AG08396 (cell line): ENCODE measurements at places on chromosomes 13 and 19.

- peak; percentile 60 for DNase-seq
These were observed 66.3 kb downstream of the MCF2L start for GRCh38 chr13:113035213-113035800.

DNA sequence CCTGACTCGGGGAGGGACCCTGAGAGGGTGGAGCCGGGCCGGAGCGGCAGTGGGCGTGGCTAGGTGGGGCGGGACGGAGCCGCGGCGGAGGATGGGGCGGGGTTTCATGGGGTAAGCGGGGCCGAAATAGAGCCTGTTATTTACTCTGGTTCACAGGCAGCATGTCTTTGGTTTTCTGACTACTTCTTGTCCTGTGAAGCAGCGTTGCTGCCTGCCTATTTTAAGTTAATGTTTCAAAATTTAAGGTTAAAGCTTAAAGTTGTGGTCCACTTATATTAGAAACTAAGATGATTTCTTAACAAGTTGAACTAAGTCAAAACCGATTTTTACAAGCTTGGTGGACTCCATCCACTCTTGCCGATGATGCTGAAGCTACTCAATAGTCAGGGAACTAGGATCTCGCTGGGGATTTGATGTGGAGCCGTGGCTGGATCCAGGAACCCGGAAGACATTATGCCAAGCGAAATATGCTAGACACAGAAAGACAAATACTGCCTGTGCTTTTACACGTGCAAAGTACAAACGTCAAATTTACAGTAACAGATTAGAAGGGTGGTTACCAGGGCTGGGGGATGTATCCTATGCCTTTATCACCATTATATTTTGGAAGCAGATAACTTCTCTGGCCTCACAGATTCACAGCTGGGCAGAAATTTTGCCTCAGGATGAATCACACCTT is 433 bp upstream of the ZNF616 start:
- DNase-seq, result peak; percentile 98

GRCh38 chr13:45674908-45675307 is 27.2 kb upstream of the CBY2 start:
- no peak for DNase-seq

DNA sequence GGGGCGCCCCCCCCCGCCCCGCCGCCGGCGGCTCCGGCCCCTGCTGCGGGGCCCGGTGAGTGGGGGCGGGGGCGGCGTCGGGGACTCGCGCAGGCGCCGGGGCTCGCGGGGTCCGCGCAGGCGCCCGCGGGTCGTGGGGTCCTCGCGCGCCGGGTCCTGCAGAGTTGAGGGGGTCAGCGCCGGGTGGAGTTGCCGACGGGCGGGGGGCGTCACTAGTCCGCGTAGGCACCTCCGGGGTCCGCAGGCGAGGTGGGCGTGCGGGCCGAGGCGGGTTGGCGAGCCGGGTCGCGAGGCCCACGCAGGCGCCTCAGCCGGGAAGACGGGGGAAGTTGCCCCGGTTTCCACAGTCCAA is 365 bp downstream of the PPP6R1 start:
- DNase-seq, result peak; percentile 72

DNA sequence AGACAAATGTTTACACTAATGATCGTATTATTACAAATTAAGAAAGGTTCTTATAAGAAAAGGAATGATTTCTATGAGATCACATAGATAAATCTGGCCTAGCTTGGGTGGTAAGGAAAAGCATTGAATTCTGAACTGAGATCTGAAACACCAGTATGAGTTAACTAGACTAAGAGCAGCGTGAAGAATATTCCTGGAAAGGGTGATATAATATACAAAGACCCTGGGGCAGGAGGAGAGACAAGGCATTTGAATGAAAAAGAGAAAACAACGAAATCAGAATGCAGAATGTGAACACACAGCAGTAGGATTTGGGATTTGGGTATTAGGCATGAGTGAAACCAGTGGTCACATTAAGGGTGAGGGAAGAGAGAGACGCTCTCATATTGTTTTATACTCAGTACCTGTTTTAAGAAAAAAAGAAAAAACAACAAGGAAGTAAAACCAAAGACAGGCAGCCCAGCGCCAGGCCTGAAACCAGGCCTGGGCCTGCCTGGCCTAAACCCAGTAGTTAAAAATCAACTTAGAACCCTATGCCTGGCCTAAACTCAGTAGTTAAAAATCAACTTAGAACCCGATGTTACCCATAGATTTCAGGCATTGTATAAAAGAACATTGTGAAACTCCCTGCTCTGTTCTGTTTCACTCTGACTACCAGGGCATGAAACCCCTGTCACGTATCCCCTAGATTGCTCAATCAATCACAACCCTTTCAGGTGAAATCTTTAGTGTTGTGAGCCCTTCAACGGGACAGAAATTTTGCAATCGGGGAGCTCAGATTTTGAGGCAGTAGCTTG is 287.1 kb downstream of the ITGBL1 start:
- no peak for DNase-seq

DNA sequence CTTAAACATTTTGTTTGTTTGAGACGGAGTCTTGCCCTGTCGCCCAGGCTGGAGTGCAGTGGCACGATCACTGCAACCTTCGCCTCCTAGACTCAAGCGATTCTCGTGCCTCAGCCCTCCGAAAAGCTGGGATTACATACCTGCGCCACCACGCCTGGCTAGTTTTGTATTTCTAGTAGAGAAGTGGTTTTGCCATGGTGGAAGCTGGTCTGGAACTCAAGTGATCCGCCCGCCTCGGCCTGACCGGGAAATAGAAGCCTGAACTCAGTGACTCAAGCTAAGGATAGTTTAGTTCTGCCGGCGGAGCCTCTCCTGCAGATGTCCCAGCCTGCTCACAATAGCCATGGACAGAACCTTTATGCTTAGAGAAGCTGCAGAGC is 53.0 kb upstream of the ZNF254 start:
- peak; percentile 63 for DNase-seq

DNA sequence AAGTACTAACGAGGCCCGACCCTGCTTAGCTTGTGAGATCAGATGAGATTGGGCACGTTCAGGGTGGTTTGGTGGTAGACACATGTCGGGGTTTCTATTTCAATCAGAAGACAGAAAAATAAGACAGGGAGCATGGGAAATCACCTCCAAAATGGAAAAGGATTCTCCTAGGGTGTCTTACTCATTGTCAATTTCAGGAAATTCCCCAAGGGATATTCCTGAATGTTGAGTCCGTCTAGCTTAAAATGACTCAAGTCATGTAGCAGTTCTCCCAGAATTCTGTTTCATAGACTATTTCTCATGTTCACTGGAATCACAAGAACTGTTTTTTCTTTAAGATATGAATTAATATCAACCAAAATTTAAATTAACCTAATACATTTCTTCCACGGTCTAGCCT is 380.1 kb downstream of the EFNB2 start:
- DNase-seq, result no peak

- DNase-seq, result no peak
These were observed 11.8 kb upstream of the PABPC3 start for GRCh38 chr13:25084096-25084495.

DNA sequence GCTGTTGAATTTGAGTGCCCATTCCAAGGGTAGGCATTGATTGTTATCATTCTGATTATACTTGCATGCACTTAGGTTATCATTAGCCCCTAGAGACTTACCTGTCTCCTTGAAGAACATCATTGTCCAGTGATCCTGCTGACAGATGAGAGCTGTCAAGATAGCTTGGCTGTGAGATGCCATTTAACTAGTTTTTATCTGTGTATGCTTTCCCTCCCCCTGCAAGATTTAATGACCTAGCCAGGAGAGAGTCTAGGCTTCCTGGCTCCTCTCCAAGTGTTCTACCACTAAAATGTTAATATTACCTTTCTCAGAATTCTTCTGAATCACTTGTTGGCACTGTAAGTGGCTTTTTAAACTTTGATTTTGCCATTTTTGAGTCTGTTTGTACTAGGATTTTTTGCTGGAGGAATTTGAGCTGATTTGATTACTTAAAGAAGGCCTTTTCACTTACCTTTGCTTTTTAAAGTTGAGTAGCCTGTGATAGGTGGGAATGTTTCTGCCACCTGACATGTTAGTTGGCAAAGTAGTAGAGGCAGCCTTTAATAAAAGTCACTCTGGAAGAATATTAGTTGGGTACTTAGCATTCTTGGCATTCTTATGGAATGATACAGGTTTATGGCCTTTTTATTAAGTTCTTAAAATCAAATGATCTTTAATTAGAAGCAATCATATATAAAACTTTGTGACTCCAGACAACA is 41.1 kb downstream of the ARHGAP35 start:
- DNase-seq, result no peak

- peak; percentile 43 for DNase-seq
These were observed 75.6 kb upstream of the KL start for GRCh38 chr13:32940601-32941000.

GRCh38 chr19:31980796-31981195 is 364.6 kb upstream of the ZNF507 start:
- no peak for DNase-seq

DNA sequence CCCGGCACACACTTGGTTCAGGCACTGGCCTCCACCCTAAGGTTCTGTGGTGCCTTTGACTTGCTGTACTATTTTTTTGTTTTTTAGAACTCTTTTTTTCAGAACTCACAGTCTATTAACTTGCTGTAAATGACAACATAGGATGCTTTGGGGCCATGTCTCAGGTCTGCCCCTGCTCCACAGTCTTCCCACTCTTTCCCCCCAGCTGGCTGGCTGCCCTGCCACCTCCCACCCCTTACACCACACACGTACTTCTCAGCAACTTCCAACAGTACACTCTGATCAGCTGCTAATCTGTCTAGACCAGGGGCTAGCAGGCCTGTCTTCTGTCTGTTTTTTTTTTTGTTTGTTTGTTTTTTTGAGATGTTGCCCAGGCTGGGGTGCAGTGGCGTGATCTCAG is 8.1 kb downstream of the C19orf44 start:
- DNase-seq, result no peak

- DNase-seq, result no peak
These were observed 172.0 kb downstream of the TSHZ3 start for GRCh38 chr19:31177246-31177645.

DNA sequence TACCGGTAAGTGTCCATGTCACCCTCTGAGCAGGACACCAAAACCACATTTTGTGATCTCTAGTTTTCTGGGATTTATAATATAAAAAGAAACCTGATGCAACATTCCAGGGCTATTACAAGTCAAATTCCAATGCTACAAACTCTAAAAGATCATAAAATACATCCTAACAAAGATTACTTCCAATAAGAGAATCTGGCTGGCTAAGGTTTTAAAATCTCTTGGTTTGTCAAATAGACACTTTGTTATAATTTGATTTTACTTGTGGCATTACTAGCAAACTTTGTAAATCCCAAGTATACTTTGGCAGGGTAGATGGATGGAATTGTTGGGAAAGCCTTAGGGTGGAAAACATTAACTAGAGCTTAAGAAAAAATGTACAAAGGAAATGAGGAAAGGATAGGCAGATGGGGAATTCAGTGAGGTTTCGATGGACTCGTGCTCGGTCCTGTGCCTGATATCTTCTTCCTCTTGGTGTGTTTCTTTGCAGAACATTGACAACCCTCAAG is 74.0 kb upstream of the POMP start:
- peak; percentile 29 for DNase-seq

GRCh38 chr13:50140153-50140552 is 124.9 kb downstream of the KCNRG start:
- no peak for DNase-seq

GRCh38 chr13:60311527-60311926 is 85.5 kb upstream of the TDRD3 start:
- no peak for DNase-seq

DNA sequence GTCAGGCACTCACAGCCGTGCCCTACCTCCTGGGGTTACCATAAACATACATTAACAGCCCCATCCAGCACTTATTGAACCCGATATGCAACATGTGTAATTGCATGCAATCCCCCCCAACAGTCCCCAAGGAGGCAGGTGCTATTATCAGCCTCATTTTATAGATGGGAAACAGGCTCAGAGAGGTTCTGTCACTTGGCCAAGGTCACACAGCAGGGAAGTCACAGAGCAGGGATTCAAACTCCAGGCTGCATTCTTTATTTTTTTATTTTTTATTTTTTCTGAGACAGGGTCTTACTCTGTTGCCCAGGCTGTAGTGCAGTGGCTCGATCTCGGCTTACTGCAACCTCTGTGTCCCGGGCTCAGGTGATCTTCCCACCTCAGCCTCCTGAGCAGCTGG is 38.4 kb upstream of the TNFAIP8L1 start:
- no peak for DNase-seq

DNA sequence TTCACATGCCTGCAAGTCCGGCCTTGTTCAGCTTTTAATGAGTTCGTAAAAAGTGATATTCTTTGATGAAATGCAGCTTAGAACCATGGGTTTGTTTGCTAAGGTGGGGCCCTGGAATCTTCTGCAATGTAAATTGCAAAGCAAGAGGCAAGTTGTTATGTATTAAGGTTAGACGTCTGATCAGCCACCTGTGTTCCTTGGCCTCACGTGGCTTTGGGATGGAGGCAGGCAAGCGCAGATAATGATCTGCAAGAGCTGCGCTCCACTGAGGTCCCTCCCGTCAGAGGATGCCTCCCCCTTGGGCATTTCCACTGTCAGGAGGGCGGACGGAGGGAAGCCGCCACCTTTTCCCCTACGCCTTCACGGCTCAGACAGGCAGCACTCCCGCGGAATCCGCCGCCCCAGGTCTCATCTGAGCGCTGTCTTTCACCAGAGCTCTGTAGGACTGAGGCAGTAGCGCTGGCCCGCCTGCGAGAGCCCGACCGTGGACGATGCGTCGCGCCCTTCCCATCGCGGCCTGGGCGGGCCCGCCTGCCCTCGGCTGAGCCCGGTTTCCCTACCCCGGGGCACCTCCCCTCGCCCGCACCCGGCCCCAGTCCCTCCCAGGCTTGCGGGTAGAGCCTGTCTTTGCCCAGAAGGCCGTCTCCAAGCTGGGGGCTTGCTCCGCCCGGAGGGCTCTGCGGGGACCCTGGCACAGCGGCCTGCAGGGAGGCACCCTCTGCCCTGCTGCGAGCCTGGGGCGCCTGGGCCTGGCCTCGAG is 110.9 kb downstream of the CRYL1 start:
- no peak for DNase-seq

- DNase-seq, result no peak
These were observed 38.2 kb downstream of the MZT1 start for GRCh38 chr13:72689181-72689696.

DNA sequence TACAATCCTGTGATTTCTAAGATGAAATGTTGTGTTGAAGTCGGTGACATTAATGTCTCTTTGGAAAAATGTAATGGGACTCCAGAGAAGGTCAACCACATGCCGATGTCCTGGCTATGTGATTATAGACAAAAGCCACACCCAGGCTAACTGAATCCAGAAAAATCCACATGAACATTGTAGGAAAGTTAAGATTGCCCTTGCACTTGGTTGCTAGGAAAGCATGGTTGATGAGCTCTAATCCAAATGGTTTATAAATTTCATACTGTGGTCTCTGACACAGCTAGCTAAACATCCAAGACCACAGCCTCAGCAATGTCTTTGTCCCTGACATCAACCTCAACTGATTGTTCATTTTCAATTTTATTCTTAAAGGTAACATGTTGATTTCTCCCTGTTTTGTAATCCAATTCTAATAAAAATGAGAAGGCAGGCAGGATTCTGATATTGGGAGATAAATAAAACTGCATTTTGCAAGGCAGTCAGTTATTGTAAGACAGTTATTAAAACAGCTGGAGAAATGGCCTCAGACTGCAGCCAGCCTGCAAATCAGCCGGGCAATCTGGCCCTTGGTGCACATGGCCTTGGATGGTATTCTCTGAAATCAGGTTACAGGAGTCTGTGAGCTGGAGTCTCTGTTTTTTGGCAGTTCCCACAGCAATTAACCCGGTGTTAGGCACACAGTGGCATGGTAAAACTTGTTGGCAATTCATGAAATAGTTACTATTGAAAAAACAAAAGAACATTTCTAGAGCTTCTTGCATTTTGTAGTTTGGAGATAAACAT is 93.9 kb downstream of the STARD13 start:
- peak; percentile 26 for DNase-seq
